ENCODE measurements at places on chromosomes 7 and 10. TPM values are rescaled to one million over a fixed set of nuclear protein-coding genes. Genes with fewer than 3 reads are reported as not detected.
A peak's percentile ranks its signal among the peaks of the same experiment; 100 is the strongest.

DNA sequence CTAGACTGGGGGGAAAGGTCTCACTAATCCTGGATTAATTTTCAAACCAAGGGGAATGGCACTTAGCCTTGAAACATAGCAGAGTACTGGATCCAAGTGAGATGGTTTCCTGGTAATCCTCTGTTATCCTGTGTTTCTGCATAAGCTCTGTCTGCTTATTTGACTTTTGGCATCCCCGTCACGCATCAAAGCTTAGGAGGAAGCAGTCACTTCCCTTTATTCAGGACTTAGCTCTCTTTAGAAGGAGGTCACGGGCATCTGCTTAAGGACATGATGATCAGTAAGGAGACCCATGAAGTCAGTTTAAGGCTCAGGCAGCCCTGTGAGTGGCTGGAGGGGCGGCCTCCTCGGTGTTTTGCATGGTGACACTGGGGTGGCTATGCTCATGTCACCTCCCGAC lies 30.0 kb downstream of the TSPAN15 start:
- no peaks in the 10 kb centered on the region for H3K27me3 ChIP-seq
- peaks cover 60% of the 10 kb centered on the region for H3K4me1 ChIP-seq
- DNase-seq, result no peak
- peak overlapping the region; percentile 92 for H3K27ac ChIP-seq

DNA sequence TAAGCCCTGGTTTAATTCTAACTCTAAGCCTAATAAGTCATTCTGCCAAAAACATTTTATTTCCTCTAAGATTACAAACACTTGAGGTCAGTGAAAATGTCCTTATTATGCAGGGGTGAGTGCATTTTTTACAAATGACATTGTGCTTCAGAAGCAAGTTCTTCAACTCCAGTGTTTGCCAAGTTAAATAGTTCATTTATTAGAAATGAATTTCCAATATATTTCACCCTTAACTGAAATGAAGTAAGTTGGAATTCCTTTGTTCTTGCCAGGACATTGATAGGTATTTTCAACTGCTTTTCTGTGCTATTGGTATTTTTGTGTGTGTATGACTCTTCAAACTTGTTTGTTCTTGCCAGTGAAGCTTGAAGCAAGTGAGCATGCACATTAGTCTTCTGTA lies 89.5 kb upstream of the CCDC6 start:
- no peaks in the 10 kb centered on the region for H3K36me3 ChIP-seq
- no peak overlapping the region for H3K4me3 ChIP-seq
- peaks cover 7% of the 10 kb centered on the region for H3K4me1 ChIP-seq
- no peaks in the 10 kb centered on the region for H3K27me3 ChIP-seq
- no peak for DNase-seq

Gene FAM180A
- 13.3 TPM for total RNA-seq

- H3K4me3 ChIP-seq, result no peak overlapping the region
- no peaks in the 10 kb centered on the region for H3K27me3 ChIP-seq
- DNase-seq, result no peak
- no peaks in the 10 kb centered on the region for H3K4me1 ChIP-seq
- no peak overlapping the region for H3K27ac ChIP-seq
These were observed 434.3 kb downstream of the MDFIC start for GRCh38 chr7:115356139-115356746.

Gene SRRM3
- total RNA-seq, result 18.0 TPM
